Activated CD4-positive, alpha-beta T cell treated with anti-CD3 and anti-CD28 coated beads for 1 hour (primary cell): ENCODE measurements at places on chromosomes 7 and 10.

GRCh38 chr10:117562220-117562619 lies 19.7 kb downstream of the EMX2 start:
- DNase-seq, result no peak

DNA sequence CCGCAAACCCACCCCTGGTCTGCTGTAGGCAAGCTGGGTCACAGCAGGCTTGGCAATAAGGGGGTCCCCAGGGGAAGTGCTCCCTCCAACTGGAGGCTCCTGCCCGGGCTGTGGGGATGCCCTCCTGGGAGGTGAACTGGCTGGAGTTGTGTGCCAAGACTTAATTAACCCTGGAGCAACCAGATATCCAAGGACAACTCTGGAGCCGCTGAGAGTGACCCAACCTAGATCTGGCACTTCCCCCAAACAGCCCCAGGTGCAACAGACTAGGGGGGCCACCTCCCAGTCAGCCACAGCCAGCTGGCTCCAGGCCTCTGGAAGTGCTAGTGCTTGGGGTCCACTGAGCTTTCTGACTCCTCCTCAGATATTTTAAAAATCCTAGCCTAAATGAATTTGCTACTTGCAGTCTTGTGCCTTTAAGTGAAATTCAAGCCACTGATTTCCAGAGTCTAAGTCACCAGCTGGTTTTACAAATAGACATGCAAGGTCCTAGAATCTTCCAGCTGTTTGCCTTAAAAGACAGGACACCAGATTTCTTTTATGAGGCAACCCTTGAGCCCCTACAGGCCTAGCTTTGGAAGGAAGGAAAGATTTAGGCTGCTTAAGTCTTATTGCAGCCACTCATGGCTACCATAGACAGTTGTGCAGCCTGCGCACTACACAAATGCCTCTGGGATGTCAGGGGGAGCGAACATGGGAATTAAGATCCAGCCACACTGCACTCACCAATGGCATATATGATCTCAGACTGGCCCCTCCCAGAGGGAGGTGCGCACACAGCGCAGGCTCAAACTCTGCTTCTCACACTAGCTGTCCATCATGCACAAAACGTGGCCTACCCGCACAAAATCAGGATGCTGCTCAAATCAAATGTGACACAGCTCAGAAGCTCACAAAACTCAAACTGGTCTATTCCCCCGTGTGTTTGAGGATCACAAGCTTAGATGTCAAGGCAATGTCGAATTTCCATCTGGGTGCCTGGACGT lies 42.6 kb upstream of the MYL10 start:
- no peak for DNase-seq

DNA sequence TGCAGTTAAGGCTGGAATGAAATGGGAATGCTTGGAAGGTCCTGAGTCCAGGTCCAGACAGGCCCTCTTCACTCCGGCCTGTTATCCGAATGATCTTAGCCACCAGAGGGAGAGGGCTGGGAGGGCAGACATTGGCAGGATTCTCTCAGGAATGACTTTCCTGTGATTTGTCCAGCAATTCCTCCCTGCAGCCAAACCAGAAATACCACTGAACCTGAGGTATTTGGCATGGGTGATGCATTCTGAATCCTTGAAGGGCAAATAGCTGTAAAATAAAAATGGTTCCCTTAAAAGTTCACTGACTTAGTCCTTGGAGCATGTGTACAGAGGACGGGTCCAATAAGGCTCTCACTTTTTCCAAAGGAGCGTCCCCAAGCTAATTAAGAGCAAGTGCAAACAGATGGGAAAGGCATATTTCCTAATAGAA lies 77.5 kb upstream of the HABP2 start:
- no peak for DNase-seq

GRCh38 chr10:108749042-108749441 lies 1174.3 kb downstream of the XPNPEP1 start:
- no peak for DNase-seq

GRCh38 chr7:153590571-153590970 lies 461.6 kb upstream of the DPP6 start:
- no peak for DNase-seq

DNA sequence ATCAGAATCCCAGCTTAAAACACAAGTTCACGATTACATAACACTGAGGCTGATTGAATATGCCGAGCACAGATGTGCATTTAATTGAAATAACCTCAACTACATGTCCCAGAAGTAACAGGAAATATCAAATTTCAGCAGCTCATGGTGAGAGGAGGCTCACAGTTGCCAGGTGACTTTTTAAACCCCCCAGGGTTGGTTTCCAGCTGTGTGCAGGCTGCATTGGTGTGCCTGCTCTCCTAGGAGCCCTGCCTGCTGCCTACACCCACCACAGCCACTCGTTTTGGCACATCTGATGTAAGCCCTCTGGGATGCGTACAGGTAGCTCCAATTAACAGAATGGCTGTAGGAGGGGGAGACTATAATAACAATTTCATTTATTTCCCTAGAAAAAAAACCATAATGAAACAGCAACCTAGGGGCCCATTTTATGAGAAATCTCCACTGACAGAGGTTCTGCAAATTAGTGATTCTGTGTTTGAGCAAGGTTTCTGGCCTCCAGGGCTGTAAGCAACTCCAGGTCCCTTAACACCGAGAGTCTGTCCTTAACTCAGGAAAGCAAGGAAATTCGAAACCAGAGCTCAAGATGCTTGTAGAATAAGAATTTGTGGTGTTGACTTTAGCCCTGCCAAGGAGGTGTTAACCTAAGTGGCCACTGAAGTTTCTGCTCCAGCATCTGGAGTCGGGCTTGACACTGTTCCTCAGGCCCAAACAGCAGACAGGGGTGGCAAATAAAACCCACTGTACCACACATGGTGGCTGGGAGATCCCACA lies 161.9 kb downstream of the BMPER start:
- no peak for DNase-seq

- no peak for DNase-seq
These were observed 50.5 kb upstream of the TCF7L2 start for GRCh38 chr10:112899391-112900065.

- DNase-seq, result no peak
These were observed 12.0 kb downstream of the INPP5F start for GRCh38 chr10:119737823-119738222.
